Fibroblast of skin of left biceps (primary cell): ENCODE measurements at places on chromosomes 7 and 10.

- no peak for DNase-seq
Measured at GRCh38 chr10:22246680-22247391, 29.0 kb upstream of the EBLN1 start.

DNA sequence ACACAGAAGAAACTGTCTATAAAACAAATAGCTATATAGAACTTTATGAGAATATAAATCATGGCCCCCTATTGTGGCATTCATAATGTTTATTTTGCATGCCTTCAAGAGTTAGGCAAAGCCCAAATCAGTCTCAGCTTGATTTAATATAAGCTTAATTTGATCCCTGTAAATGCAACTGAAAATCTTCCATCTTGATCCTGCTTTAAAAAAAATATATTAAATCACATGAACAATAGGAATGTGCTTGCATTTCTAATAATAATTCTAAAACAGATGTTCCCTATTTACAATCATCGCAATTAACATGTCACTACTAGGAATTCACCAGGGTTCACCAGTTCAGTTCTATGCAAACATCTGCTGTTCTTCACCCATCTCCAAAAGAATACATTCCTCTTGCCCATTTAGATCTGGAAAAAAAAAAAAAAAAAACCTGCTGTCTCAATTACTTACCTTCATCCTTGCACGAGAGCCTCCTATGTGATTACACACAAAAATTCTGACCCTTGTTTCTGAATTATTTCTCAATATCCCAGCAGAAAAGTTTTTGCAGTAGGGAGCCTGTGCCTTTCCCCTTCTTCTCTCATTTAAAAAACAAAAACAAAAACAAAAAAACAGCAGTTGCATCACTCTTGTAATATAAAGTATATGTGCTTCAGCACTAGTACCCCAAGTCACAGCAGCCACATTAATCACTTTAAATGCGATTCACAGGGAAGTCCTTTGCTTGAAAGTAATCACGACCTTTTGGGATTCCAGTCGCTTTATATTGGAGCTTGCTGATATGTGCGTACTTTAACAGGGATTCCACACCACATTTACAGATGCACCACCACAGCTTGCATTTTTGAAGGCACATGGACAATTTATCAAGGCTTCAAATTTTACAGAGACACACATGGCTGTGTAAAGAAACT, 194.8 kb upstream of the KMT2E start:
- DNase-seq: no peak

DNA sequence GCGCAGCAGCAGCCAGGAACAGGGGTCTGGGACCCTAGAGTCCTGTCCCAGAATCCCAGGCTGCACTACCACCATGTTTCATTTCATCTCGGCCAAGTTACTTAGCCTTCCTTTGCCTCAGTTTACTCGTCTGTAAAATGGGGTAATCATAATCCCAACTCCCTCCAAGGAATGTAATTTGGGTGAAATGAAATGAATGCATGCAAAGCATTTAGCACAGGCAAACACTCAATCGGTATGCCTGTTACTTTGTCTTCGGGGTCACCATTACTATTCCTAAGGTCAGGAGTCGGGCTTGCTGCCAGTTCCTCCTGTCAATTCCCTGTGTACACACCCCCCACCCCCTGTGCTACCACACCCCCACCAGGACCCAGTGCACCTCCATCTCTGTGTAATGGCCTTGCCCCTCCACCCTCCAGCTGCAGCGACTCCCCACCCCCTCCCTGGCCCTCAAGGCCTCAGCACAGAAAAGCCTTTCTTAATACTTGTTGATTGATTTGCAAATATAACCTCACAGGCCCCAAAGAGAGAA, 1.7 kb downstream of the TNS3 start:
- DNase-seq: no peak

DNA sequence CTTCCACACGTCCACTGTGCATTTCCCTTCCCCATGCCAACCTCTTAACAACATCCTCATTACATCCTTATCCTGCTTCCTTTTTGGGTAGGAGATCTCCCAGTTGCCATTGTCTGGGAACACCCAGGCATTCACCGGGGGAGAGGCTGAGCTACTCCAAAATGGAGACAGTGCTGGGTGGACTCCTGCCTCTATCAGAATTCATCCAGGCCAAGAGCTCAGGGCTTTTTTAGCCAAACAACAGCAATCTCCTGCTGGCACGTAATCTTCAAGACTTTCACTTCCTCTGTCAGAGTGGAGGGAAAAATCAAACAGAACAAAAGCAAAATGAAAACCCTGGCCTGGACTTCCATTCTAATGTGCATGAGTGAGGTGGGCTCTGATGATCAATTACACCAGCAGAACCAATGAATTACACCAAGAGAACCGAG, 245.0 kb downstream of the PRPF18 start:
- DNase-seq: no peak

- peak; percentile 62 for DNase-seq
Measured at GRCh38 chr10:115947104-115947503, 325.9 kb downstream of the GFRA1 start.

DNA sequence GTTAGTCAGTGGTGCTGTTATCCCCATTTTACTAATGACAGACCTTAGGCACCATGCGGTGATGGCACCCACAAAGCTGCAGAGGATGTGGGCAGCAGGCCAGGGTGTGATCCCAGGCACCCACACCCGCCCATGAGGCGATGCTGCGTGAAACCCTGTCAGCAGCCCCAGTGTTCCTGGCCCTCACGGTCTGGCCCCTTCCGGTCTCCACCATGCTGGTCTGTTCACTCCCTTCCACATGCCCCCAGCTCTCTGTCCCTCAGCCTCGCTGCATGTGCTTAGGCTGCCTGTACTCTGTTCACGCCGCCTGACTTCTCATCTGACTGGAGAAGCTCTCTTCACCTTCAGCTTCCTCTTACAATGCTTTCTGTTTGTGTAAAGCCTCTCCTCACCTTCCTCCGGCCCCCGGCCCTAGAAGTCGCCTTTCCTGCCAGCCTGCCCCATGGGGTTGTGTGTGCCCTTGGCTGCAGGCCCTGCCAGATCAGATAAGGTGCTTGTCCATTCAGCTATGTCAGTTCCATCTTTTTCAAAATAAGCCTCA, 17.6 kb upstream of the ORAI2 start:
- no peak for DNase-seq

DNA sequence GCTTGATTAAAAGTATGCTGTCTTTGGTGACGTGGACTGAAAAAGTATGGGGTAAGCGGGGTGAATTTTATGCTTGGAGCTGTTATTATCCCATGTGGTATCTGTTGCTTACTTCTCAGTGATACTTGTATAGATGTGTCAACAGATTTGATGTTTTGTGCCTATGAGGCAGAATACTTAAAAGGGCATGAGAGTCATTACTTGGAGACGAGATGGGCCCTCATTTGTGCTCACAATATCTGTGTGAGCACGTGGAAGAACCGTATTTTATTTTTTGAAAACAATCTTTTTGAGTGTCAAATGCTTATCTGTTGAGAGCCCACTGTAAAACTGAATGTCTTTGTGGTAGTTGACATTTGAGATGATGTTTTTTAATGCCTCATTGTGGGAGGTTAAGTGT, 281.9 kb downstream of the EXOC4 start:
- DNase-seq: no peak

GRCh38 chr7:2540641-2541051, 14.7 kb downstream of the BRAT1 start:
- DNase-seq: no peak

DNA sequence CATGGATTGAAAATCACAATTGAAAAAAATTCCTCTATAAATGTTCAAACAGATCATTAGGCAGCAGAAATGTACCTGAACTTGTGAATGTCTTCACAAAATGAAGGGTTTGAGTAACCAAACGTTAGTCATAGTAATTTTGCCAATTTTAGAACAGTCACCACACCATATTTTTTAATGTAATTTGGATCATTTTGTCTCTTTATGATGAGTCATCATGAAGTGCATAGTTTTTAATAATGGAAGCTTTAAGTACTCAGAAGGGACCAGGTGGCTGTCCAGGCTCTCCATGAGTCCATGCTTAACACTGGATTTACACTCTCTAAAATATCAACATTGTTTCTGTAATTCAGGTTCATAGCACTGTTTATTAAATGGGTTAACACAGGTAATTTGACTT, 219.2 kb downstream of the ETV1 start:
- DNase-seq: no peak

DNA sequence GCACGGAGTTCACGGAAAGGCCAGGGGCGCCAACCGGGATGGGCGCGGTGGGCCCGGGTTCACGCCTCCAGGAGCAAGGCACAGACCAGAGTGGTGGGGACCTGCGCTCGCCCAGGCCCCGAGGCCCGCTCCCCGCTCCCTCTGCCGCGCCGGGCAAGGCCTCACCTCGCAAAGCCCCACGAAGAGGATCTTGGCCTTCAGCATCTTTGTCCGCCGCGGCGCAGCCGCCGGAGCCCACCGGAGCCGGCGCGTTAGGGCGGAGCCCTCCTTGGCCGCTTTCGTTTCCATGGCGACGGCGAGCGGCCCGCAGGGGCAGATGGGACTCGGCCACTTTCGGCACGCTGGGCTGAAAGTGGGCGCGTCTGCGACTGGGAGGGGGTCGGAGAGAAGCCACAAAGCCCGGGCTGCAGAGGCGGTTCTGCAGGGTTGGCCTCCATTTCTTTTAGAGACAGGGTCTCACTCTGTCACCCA, 944.4 kb upstream of the ZNF722 start:
- no peak for DNase-seq

DNA sequence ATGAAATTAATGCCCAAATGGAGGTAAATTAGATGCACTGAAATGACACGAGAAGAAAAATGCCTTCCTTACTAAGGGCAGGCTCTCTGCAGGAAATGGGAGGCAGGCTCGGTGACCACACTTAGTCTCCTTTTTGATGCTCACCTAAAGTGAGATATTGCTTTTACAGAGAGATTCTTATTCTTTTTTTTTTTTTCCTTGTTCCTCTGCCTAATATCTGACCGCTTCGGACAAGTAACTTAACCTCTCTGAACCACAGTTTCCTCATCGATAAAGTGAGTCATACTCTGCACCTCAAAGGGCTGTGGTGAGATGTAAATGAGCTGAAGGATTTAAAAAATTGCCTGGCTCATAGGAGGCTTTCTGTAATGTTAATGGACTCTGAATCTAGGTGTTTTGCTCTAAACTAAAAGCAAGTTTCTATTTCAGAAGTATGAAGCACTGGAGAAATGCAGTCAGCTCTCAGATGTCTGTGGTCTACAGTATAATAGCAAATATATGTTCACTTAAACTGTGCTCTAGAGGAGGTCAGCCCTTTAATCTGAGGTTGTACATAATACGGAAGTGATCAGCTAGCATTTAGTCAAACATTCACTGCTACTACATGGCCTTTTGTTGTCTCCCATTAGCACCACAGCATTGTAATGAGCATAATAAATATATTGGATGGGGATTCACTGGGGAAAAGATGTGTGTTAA, 23.2 kb downstream of the NKX2-3 start:
- DNase-seq: no peak

GRCh38 chr7:116988363-116988989, 35.2 kb downstream of the ST7 start:
- no peak for DNase-seq

DNA sequence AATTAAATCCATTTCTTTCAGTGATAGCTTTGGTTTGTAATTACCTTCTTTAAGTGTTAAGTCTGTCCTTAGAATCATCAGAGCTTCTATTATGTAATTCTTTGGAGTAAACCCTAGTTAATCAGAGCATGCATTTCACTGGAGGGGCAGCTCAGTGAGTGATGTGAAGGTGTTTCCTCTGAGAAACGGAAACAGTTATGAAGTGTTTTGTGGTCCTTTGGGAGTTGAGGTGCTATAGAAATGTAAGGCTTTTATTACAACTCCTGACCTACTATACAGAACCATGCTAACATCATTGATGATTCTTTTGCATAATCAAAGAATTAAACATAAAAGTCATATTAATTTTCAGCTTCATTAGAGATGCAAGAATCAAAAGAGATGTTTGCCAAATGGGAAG, 141.5 kb downstream of the EXOC4 start:
- DNase-seq: no peak

DNA sequence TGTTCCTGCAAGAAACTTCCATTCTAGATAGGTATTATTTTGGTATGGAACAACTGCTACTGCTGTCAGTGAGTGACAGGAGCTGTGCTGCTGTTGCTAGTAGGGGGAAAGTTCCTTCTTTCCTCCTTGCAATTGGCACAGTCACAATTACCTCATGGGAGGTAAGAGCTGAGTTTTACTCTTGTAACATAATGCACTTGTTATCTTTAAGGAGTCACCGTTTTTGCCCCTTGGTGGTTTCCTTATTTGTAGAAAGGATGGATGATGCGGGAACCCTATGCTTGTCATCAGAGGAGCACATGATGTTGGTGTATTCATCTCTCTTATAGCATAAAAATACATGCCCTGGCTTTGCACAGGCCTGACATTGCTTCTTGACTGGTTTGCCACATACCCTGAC, 234.7 kb upstream of the NPY start:
- no peak for DNase-seq

- peak; percentile 71 for DNase-seq
Measured at GRCh38 chr7:34061149-34061548, 155.8 kb downstream of the BMPER start.

DNA sequence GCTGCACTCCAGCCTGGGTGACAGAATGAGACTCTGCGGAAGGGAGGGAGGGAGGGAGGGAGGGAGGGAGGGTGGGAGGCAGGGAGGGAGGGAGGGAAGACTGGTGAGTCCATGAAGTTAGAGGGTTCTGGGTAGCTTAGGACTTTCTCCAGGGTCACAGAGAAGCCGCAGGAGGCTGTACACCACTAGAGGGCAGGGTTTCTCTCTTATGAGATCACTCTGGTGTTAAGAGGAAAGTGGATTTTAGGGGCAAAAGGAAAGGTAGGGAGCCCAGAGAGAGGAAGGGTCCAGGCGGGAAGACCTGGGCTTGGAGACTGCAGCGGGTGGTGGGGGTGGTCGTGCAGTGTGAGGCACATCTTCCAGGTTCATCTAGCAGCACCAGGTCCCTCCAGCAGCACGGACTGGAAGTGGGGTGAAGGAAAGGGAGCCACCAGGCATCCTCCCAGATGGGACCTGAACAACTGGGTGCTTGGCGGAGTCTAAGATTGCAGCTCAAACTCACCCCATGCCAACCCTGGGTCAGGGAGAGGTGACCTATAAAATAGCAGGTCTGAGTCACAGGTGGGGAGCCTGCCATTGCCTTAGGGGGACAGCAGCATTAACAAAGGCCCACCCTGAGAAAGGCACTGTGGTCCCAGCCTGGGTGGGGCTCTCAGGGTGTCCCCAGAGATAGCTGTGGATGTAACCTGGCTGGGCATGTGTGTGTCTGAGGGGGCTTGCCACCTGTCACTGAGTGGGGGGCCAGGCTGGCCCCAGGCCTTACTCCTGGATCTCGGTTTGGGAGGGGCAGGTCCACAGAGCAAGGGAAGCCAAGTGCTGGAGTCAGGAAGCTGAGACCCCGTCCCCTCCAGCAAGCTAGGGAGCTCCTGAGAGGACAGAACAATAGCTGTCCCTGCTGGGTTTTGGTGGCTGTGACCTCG, 48.5 kb upstream of the SLC29A3 start:
- DNase-seq: peak; percentile 40

DNA sequence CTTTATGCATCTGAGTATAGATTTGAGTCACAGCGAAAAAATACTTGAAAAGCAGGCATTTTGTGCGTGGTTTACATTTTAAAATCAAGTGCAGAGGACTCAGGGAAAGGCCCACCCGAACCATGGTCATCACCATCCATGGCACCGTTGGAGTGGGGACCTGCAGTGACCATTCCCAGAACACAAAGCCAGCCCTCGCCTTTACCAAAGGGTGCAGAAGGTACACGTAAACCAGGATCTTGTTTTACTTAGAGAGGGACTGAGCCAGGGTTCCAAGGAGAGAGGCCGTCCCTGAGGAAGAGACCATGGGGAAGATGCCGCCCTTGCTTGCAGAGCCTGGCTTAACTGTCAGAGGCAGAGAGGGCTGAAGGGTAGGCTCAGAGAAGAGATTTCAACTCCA, 12.0 kb upstream of the CNPY1 start:
- DNase-seq: no peak
